NCI-H187 (cell line): ENCODE measurements at places on chromosomes 6 and 20.

- DNase-seq = no peak
These were observed 674 bp downstream of the MAPK14 start for GRCh38 chr6:36028088-36028876.

GRCh38 chr6:16318538-16318937 is 80.2 kb downstream of the GMPR start:
- DNase-seq = no peak

DNA sequence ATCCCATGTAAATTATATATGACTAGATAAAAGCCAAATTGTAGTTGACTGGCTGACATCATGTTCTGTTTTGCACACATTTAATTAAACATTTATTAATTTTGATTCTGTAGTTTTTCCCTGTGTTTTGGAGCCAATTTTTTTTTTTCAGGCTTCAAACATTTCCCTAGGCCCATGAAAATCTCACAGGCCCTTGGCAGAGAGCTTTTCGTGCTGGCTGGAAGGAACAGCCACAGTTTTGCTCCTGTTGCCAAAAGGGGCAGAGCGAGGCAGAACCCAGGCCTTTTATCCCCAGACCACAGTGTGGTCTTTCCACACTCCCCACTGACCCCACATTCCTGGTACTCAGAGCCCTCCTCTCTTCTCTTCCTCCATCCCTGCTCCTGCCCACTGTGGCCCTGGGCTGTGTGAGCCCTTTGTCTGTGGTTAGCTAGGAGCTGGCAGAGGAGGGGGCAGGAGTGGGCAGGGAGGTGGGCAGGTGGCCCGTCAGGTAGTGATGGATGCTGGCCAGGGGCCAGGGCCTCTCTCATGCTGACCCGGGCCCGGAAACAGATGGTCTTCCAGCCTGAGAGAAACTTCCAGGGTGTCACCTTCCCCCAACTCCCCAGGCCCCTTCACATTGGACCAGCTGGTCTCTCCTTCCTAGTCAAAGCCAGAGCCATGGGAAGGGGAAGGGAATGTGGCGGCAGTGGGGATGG is 19.4 kb upstream of the CCM2L start:
- no peak for DNase-seq

GRCh38 chr6:98769546-98769945 is 64.8 kb upstream of the POU3F2 start:
- DNase-seq = peak; percentile 52
